ENCODE measurements at places on chromosomes 1 and 21.

- no peak for DNase-seq
Measured at GRCh38 chr1:10594595-10595223, 120.0 kb downstream of the PEX14 start.

- no peak for DNase-seq
Measured at GRCh38 chr21:42308161-42308913, 6.9 kb downstream of the TFF3 start.

- no peak for DNase-seq
Measured at GRCh38 chr1:102776071-102776470, 332.3 kb downstream of the COL11A1 start.

DNA sequence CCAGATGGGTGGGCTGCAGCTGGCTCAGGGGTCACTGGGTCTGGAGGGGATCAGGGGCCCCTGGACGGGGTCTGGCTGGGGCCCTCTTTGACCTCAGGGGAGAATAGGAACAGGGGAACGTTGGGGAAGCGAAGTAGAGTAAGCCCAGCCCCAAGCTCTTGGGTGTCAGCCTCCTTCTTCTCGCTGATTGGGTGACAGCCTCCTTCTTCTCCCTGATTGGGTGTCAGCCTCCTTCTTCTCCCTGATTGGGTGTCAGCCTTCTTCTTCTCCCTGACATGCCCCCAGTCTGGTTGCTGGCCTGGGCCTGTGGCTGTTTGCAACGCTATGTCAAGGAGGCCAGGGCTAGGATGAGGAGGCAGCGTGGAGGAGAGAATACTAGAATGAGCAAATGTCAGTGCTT is 76.7 kb upstream of the CASZ1 start:
- no peak for DNase-seq
